ENCODE measurements at places on chromosomes 6 and 20.

DNA sequence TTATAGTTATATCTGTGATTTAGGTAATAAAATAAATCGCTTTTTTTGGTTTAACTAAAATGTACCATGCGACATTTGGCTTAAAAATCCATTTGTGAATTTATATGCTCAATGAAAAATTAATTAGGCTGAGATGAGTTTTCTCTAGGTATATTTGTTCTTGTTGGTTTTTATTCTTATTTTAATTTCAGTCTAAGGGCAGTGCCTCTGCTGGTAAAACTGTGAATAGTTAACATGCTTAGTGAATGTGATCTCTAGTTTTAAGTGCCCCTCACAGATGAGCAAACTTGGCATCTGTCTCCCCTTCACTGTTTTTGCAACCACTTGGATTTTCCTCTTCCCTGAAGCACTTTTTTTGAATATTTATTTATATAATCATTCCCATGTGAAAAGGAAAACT is 822.7 kb downstream of the GRIK2 start:
- DNase-seq = no peak

DNA sequence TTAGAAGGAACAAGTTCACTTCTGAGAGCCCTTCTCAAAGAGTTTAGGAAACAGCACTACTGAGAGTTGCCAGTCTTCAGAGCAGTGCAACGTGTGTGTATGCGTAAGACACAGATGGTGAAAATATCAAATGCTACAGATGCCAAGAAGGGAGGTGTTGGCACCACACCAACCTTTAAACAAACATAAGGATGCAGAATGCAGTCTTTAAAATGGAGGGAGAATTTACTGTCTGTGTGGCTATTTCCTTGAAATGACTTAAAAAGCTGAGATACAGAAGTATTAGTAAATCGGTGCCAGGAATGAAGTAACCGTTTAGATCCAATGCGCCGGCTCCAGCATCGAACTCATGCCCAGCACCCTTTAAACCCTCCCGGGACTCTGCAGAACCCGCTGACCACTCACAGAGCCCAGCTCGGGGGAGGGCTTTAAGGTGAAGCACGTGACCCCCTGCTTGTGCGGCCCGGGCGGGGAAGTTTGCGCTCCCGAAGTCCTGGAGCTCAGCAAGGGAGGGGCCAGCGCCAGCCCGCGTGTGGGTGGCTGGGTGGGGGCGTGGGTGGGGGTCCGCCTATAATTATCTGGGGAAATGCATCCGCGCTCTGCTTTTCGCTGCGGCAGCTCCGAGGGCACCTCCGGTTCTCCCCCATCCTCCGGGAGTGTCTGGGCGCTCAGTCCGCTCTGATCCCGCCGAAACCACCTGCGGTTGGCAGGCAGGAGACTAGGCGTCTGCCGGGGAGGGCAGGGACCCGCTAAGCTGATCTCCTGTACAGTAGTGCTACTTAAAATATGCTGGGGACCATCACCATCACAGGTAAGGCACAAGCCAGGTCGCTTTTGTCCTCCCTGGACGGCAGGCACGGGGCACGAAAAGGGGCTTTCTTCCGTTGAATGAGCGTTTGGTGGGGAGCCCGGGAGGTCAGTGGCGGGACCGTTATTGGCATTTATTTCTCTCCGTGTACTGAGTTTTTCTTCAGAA is 66.0 kb downstream of the ZBTB2 start:
- peak; percentile 58 for DNase-seq

DNA sequence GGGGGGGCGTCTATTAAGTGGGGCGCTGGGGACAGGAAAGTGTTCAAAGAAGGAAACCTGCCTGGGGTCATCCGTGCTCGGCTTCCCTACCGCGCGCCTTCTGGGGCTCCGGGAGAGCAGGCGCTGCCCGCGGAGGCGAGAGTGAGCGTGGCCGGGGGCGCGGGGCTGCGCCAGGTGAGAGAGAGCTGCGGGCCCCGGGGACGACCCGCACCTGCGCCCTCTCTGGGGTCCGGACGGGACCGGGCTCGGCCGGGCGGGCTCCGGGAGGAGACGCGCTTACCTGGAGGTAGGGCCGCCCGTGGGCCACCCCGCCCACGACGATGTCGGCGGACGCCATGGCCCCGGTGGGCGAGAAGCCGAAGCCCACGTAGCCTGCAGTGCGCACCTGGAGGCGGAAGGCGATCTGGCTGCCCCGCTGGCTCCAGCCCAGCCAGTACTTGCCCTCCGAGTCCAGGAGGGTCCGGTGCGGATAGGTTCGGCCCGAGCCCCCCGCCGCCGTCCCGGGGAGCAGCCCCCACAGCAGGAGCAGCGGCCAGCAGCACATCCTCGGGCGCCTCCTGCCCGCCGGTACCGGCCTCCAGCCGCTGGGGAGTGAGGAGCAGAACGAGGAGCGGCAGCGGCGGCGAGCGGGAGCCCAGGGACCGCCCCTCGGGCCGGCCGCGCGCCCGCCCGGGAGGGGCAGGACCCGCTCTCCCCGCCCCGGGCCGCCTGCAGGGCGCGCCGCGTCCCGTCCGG is at the start of gene MOXD1:
TSS of gene MOXD1 (minus strand) at position 593 of the 735 bp plus-strand sequence. CDS start at position 544, 49 bp downstream.
- DNase-seq = peak; percentile 72

GRCh38 chr6:98579079-98579478 is 255.3 kb upstream of the POU3F2 start:
- no peak for DNase-seq

DNA sequence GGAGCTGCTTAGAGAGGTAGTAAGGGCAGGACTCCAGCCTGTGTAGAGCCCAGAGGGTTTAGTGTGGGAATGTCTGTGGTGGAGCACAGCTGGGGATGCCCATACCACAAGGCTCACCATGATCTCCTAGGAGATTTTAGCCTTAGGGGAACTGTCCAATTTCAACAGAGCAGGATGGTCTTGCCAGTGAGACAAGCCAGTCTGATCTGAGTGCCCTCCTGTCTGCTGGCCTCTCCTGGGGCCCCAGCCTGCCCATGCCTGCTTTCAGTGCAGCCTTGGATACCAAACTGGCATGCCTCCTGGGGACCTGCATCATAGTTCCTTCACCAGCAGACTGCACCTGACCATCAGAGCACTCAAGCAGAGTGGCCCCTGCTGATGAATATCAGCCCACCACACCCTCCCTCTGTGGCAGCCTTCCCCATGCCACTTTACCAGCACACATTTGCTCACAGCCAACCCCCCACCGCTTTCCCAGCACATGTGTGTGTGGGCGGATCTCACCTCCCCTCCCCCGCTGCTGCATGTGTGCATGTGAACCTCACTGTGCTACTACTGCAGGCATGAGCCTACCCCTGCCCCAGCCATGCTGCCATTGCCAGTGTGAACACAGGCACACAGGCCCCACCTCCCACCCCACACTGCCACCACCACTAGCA is 7.9 kb upstream of the TREM1 start:
- DNase-seq = no peak

DNA sequence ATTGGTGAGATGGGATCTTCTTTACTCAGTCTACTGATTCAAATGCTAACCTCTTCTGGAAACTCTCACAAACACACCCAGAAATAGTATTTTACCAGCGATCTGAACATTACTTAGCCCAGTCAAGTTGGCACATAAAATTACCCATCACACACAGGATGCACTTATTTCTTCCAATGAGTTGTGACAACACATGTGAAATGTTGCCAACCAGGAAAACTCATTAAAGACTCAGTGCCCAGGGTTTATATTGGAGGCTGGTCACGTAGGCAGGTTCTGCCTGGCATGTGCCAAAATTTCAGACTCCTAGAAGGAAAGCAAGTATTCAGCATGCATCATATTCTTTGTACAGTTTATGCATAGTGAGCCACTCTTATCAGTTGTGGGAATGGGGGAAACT is 443.3 kb downstream of the EPM2A start:
- no peak for DNase-seq

DNA sequence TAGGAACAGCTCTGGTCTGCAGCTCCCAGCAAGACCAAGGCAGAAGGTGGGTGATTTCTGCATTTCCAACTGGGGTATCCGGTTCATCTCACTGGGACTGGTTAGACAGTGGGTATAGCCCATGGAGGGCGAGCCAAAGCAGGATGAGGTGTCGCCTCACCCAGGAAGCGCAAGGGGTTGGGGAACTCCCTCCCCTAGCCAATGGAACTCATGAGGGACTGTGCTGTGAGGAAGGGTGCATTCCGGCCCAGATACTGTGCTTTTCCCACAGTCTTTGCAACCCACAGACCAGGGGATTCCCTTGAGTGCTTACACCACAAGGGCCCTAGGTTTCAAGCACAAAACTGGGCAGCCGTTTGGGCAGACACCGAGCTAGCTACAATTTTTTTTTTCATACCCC is 21.8 kb downstream of the HDDC2 start:
- no peak for DNase-seq

GRCh38 chr6:133544419-133544818 is 303.3 kb downstream of the EYA4 start:
- DNase-seq = no peak

GRCh38 chr6:145110109-145110508 is 625.2 kb downstream of the EPM2A start:
- no peak for DNase-seq

DNA sequence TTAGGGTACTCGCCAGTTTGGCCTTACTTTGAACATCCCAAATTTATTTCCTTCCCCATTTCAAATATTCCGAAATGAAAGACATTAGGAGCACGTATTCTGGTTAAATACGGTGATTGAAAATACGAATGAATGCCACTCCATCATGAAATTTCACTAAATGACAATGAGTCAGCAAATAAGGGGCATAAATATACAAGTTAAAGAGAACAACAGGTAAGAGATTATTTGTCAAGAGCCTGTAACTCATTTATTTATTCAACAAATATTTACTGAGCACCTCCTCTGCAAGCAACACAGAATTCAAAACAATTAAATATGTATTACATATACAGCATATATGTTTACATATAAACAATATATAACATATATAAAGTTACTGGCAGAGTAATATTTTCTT is 44.8 kb downstream of the MYB start:
- DNase-seq = no peak

DNA sequence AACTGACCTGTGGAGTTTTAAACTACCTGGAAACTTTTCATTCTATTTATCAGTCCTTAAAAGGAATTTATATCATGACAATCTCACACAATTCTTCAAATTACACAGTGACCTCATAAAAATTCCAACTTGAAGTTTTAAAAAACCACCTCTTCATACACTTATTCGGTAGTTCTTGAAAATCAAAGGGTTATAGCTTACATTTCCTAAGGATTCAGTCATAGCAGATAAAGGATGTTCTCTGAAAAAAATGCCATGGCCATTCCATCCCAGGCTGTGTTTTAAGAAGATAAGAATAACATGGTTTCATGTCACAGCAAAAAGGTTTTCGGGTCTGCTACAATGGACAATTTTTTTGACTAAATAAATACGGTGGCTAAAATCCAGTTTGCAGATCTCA is 41.2 kb downstream of the GOPC start:
- no peak for DNase-seq

- no peak for DNase-seq
Measured at GRCh38 chr20:36152261-36152660, 2.3 kb upstream of the EPB41L1 start.

GRCh38 chr6:149567945-149568585 is 1.9 kb downstream of the GINM1 start:
- no peak for DNase-seq

DNA sequence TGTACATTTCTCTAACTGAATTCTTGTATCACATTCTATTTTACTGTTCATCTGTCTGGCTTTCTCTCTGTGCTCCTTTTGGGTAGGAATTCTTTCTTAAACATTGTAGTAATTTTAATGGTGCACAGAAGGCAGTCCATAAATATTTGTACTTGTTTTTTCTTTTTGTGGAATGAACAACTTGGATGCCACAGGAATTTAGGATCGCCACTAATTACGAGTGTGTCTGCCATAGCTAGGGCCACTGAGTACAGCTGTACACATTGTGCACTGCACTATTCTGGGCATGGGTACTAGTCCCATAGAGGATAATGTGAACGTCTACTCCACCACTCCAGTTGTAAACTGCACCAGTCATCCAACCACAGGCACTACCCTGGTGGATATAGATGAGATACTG is 39.3 kb upstream of the TMEM200A start:
- DNase-seq = no peak

DNA sequence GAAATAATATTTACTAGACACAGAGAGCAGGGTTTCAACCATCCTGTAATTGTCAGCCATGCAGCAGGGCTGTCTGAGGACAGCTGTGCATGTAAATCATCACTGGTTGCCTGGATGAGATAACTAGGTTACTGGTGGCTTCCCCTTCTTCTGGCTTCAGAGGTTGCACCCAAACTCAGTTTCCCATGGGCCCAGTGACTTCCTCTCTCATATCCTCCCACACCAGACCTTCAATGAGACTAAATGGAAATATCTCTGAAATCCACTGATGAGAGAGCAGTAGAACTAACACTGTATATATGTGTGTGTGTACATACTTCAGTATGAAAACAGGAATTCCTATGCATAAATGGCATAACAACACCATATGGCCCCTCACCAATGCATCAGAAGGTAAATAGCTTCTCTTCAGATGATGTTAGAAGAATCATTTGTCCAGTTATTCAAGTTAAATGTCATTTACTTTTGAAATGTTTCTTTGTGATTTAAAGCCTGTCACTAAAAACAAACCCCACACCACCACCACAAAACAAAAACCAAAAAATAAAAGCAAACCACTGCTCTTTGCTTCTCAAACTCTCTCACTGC is 51.0 kb upstream of the IL20RA start:
- DNase-seq = no peak

GRCh38 chr6:165843121-165843520 is 180.1 kb upstream of the PDE10A start:
- DNase-seq = no peak
